AG10803 (cell line): ENCODE measurements at places on chromosomes 11 and 22.
A peak's percentile ranks its signal among the peaks of the same experiment; 100 is the strongest.

DNA sequence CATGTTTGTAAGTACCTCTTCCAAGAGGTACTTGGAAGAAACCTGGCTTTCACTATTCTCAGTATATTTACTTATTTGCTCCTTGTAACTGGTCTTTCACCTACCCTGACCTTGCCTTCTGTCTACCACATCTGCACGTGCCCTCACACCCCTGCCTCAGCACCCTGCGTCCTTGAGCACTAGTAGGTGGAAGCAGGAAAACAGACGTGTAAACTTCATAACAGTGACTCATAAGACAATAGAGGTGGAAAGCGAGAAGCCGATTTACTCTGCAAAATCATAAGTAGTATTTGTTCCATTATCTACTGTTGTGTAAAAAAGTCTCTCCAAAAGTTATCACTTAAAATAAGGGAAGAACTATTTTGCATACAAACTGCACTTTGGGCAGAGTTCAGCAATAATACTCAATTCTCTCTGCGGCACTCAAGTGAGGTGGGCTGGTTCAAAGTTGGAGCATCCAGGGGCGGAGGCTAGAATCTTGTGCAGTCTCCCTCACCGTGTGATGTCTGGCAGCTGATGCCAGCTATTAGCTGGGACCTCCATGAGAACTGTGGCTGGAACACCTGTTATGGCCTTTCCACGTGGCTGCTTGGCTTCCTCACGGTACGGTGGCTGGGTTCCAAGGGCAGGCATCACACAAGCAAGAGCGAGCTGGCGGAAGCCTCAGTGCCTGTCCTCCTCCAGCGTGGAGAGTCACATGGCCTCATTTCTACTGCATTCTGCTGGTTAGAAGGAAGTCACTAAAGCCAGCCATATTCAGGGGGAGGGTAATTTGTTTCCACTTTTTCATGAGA is 30.4 kb downstream of the PACS1 start:
- DNase-seq = no peak

DNA sequence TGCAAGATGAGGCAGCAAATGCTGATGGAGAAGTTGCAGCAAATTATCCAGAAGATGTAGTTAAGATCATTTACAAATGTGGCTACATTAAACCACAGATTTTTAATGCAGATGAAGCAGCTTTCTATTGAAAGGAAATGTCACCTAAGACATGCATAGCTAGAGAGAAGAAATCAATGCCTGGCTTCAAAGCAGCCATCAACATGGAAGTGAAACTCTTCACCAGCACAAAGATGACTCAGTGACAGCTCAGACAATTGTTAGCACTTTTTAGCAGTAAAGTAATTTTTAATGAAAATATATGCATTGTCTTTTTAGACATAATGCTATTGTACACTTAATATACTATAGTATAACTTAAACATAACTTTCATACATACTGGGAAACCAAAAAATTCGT is 71.4 kb downstream of the FANCF start:
- DNase-seq = no peak

- no peak for DNase-seq
Measured at GRCh38 chr22:44458044-44459020, 39.7 kb downstream of the RTL6 start.

GRCh38 chr11:94595076-94595475 is 27.9 kb downstream of the PIWIL4 start:
- no peak for DNase-seq

DNA sequence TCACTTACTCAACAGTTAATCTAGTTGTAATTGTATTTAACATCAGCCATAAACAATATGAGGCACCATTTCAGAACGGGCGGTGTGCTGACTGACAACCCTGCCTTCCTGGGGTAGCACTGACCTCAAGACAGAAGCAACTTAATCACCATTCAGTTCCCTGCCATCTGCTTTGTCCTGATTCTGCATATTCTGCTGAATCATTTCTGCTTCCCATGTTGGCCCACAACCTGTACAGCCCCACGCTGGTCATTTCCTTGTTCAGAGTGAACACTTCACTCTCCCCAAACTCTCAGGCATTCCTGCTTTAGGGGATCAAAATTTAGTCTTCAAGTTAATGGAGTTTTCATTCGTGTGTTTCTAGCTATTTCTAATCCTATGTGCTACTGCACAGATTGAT is 132.3 kb upstream of the ZBED5 start:
- DNase-seq = no peak

- DNase-seq = no peak
Measured at GRCh38 chr11:12271826-12272366, 105.5 kb upstream of the PARVA start.

- peak; percentile 93 for DNase-seq
Measured at GRCh38 chr11:65274735-65275682, 13.2 kb downstream of the POLA2 start.

DNA sequence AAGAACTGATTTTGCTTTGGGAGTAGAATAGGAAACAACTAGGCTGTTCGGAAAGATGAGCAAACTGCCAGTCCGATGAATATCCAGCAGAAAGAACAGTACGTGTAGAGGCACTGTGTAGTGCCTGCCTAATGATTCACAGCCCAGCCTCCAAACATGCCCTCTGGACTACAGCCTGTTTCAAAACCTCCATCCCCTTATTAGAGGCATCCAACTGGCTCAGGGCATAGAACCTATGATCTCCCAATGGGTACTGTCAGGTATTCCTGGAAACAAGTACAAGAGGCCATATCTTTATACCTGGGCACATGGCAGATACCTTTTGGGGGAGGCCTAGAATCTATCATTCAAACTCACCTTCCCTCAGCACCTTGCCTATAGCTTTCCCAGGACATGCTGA is 4.9 kb downstream of the RRP8 start:
- DNase-seq = no peak
